AG04450 (cell line): ENCODE measurements at places on chromosomes 7 and 10.

GRCh38 chr7:91239772-91240171 is 24.5 kb upstream of the FZD1 start:
- DNase-seq, result no peak

DNA sequence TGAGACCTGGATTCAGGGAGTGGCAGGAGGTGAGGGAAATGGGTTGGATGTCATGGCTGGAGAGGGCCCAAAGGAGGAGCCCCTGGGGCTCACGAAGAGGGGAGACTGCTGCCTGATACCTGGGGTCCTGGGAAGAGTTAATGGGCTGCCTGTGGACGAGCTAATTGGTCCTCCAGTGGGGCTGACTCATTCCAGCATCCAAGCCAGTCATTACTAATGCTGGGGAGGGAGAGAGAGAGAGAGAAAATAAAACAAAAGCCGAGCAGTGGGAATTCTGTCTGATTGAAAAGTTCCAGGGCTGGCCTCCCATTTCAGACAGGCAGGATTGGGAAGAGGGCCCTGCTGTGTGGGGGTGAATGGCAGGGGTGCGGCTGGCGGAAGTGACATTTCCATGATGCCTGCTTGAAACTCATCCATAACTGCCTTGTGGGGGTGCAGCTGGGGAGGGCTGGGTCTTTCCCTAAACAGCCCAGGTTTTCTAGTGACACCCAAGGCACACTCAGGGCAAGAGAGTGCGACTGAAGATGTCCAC is 297.8 kb downstream of the RPS24 start:
- DNase-seq, result no peak

DNA sequence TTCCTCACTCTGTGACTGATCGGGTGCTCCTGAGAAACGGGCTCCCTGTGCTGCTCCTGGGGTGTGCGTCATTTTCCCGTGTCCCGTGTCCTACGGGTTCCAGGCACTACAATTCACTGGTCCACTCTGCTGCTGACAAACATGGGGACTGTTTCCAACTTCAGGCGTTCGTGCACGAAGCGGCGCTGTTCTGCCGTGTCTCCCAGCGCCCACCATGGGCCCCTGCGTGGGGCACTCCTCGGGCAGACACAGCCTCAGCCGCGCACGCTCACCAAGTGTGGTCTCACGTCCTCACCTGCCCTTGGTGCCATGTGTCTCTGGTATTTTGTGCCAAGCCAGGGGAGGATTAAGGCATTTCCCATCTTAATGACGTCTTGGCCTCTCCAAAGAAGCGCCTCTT is 19.0 kb downstream of the GPR146 start:
- DNase-seq, result no peak

DNA sequence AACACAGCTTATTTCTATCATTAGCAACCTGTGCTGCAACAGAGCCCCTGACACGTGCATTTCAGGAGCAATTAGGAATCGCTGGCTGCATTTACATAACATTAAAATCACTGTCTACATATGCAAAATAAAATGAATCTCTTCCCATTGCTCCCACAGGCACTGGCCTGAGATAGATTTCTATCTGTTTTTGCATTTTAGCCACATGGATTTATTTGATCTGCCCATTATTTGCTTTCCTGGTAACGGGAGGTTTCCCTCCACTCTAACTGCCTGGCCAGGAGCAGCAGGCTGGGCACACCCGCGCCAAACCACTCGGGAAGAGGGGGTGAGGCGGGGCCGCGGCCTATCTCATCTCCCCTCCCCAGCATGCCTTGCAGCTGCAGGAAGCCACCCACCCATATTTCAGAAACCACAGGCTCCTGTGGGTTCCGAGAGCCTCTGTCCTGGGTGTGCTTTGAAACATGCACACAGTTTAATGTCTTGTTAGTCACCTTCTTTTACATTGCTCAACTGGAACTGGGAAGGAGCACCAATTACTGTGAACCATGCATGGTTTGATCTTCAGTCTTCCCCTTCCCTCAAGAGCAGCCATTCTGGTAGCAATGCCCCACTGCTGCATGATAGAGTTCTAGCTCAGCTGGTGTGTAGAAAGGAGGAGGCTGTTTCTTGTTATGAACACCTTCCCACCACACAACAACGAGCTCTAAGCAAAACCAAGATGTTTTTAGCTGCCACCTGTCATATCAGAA is 37.7 kb upstream of the IKZF1 start:
- no peak for DNase-seq

DNA sequence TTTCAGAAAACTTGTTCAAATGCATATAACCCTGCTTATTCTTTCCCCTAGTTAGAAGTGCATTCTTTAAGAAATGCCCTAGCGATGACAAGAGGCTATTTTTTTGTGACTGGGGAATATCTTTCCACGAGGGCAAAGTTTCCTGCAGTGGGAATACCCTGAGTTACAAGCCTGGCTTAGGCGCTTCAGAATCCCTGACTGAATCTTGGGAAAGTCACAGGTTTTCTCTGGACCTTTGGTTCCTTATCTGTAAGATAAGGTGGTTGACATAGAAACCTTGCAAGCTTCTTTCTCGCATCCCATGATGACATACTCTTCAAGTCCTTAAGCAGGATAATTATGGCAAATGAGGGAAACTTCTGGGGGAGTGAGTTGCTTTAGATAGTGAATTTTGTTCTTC is 80.5 kb upstream of the FZD8 start:
- no peak for DNase-seq

GRCh38 chr10:103493916-103494877 is 692 bp downstream of the NEURL1 start:
- no peak for DNase-seq

DNA sequence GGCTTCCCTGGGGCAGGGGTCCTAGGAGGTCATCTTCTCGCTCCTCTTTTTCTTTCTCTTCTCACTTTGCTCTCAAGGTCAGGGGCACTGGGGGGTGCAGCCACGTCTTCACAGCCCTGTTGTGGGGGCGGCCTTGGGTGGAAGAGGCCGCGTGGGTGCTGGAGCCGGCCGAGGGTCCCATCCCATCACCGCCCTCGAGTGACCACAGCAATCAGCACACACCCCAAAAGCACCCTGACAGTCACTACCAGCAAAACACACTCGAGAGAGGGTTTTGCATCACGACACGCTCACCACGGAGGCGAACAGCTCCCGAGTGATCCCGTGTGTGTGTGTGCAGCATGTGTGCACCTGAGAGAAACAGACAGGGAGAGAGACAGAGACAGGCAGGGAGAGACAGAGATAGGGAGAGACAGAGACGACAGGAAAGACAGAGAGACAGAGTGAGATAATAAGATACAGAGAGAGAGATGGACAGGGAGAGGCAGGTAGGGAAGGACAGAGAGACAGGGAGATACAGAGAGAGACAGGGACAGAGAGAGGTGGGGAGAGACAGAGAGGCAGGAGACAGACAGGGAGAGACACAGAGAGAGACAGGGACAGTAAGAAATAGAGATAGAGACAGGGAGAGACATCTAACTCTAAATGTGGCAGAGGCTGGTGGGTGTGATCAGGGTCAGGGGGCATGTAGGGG is 100.9 kb downstream of the WDR37 start:
- DNase-seq, result no peak

DNA sequence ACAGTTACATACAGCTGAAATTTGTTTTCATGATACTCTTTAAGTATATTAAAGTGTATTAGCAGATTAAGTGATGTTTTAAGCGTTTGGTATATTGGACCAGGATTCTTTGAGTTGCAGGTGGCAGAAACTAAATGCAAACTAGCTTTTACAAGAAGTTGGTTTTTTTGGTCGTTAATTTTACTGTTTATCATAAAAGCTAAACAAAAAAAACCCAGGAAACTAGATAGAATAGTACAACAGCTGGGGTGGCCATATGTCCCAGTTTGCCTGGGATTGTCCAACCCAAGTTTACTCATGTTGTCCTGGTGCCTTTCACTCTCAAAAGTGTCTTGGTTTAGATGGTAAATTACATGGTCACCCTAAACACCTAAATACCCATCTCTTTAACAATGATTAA is 108.7 kb downstream of the PHTF2 start:
- no peak for DNase-seq

GRCh38 chr10:85649461-85649860 is 717.1 kb downstream of the GRID1 start:
- no peak for DNase-seq

- DNase-seq, result no peak
Observed at GRCh38 chr7:88146616-88147015, 73.2 kb downstream of the SRI start.

DNA sequence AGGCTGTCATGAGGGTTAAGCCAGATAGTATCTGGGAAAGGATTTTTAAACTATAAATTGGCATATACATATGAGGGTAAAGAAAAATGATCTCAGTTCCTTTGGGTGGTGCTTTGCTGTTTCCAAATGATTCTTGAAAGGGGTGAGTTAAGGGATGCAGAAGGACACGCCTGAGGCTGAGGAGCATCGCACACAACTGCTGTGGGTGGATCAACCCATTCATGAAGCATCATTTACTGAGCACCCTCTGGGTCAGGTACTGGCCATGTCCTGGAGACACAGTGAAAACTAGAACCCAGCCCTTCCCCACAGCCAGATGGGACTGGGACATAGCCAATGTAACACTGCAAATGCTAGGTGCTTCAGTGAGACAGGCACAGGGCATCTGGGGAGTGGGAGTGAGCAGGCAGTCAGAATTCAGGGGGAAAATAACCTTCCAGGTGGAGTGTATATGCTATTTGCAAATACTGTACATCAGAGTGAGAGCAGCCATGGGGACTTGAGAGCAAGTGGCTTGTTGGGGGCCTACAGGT is 112.1 kb downstream of the WDFY4 start:
- no peak for DNase-seq

DNA sequence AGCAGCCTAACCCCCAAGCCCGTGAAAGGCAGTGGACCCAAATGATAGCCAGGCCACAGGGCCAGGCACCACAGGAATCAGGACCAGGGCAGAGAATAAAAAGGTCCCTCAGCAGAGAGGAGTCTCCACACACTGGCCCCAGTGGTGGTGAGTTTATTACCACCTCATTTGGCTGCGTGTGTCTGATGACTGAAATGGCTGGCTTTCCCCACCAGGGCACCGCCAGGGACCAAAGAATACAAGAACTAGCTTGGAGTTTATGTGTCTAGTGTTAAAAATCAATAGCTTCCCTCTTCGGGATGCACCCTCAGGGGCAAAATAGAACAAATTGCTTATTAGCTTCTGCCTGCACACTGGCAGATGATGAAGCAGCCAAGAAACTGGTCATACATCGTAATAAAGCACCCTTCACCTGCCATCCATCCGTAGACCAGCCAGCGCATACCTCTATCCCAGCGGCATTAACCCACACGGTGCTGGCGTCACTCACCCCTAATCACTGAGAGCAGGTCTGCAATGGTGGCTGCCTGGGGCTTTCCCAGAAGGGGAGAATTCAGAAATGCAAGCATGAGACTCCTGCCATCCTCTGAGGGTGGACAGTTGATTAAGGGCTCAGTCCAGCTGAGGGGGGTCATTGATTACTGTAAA is 223.7 kb upstream of the ZMIZ1 start:
- DNase-seq, result no peak

GRCh38 chr7:19392246-19392645 is 247.0 kb upstream of the FERD3L start:
- no peak for DNase-seq

- DNase-seq, result no peak
Observed at GRCh38 chr10:50333872-50334271, 82.6 kb upstream of the ASAH2 start.

- DNase-seq, result peak; percentile 15
Observed at GRCh38 chr7:111931016-111931517, 275.1 kb downstream of the DOCK4 start.

GRCh38 chr7:2508327-2509215 is 11.0 kb upstream of the LFNG start:
- no peak for DNase-seq

- peak; percentile 45 for DNase-seq
Observed at GRCh38 chr7:55086413-55087201, 67.8 kb downstream of the EGFR start.

- DNase-seq, result no peak
Observed at GRCh38 chr10:63583909-63584724, 62.9 kb downstream of the REEP3 start.

GRCh38 chr7:107693396-107693795 is 32.8 kb downstream of the SLC26A4 start:
- DNase-seq, result no peak

DNA sequence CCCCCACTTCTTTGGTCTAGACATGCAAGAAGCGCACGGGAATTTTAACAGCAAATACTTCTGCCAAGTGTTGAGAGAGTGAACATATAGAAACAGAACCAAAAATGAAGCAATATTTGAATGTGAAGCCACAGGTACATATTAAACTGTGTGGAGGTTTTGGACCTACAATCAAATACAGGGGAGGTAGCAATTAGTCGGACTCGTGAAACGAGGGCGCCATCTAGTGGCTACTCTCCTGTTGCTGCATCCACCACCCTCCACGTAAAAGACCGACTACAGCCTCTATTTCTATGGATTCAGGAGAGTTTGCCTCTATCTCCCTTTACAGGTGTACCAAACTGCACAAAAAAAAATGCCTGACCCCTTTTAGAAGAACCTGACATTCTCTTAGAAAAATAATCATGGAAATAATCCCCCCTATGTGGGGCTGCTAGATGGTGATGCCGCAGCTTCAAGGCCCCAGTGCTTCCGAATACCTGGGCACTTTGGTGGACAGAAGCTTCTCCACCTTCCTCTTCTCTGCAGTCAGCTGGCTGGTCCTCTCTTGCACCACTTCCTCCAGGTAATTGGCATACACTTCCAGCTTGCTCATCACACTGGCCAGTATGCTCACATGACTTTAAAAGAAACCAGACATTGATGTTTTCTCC is 31.7 kb downstream of the TECTB start:
- DNase-seq, result peak; percentile 55

DNA sequence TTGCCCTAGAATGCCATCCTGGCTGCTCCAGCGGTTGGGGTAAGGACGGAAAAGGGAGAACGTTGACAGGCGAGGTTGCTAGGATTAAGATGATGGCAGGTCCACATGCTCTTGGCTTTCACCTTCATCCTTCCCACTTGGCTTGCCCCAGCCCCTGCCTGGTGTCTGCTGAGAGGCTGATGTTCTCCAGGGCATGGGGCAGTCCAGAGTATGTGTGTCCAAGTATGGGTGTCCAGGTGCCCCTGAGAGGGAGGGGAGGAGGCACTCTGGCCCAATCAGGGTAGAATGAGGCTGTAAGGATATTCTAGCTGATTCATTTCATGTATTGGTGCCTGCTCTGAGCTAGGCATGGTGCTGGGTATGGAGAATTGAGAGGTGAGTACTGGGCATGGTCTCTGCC is 12.6 kb downstream of the NEURL1 start:
- no peak for DNase-seq

GRCh38 chr10:110398419-110399105 is 93.8 kb upstream of the SMNDC1 start:
- peak; percentile 86 for DNase-seq

DNA sequence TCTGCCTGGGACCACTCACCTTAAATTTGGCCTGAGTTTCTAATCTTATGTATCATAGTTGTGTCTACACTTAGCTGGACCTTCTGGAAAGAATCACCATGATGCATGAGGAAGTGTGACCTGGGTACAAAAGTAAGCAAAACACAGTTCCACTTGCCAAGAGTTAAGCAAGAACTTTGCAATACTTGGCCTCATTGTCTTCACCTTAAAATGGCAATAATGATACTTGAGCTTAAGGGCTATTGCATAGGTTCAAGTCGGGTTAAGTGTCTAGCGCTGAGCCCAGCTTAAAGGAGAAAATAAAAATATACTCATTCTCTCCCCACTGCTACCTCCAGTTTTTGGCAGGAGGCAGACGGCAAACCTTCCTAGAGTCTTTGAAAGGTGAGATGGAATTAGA is 133.9 kb upstream of the BMPER start:
- no peak for DNase-seq

GRCh38 chr7:157087646-157088045 is 51.1 kb upstream of the UBE3C start:
- DNase-seq, result no peak

- no peak for DNase-seq
Observed at GRCh38 chr10:26861205-26861998, 644 bp upstream of the ABI1 start.

GRCh38 chr10:61612009-61612408 is 50.7 kb upstream of the CABCOCO1 start:
- DNase-seq, result no peak
